ENCODE measurements at places on chromosomes 5 and 9.

DNA sequence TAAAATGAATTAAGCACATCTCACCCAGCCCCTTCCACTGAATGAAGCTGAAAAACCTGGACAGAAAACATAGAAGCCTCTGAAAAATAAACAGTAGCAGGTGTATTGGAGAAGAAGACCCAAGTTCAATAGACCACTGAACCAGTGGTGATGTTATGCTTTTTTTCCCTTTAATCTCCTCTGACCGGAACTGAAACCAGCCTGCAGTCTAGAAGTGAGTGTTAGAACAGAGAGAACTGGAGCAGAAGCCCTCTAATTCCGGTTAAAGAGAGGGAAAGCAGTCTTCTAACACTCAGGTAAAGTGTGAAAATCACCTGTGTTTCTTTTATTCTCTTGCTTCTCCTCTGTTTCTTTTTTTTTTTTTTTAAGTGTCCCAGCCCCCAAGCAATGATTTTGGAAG lies 83.5 kb upstream of the CCL21 start:
- DNase-seq = no peak

- no peak for DNase-seq
Measured at GRCh38 chr5:173159256-173159655, 14.9 kb downstream of the BNIP1 start.

- DNase-seq = no peak
Measured at GRCh38 chr5:34655354-34655991, 655 bp upstream of the RAI14 start.

DNA sequence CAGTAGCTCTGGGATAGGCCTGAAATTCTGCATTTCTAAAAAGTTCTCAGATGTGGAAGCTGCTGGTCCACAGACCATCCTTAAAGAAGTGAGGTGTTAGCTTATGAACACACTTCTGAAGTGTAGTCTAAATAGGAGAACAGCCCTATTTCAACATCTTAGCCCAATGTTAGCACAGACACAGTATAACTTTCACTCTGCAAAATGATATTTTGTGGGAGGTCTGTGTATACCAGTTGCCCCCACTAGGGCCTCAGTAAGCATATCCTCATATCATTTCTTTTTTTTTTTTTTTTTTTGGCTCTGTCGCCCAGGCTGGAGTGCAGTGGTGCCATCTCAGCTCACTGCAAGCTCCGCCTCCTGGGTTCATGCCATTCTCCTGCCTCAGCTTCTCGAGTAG lies 7.5 kb upstream of the HABP4 start:
- DNase-seq = no peak

- peak; percentile 36 for DNase-seq
Measured at GRCh38 chr5:141192110-141192725, at the start of gene PCDHB10. Gene PCDHB10 (plus strand): TSS chr5:141192353. CDS start chr5:141192553, 200 bp downstream.

GRCh38 chr9:20722221-20722620 lies 38.2 kb downstream of the FOCAD start:
- DNase-seq = no peak

Data from NT2/D1 (cell line).